ENCODE measurements at places on chromosomes 11 and 22. TPM values are rescaled to one million over a fixed set of nuclear protein-coding genes. Genes with fewer than 3 reads are reported as not detected.

DNA sequence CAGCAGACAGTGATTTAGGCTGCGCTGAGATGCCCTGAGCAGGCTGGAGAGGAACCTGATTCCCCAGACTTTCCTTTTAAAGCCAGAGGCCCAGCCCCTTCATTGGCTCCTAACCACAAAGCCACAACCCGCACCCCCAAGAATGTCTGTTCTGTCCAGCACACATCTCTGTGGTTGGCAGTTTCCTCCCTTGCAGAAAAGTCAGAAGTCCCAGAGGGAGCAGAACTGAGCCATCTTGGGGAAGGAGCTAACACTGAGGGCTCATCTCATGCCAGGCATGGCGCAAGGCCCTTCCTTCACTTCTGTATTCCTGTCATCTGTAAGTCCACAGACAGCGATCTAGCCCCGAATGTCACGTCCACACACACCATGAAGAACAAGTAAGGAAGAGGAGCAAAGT is 97.1 kb upstream of the SYT13 start:
- no peak for DNase-seq

GRCh38 chr22:37792494-37792893 is 15.2 kb upstream of the GCAT start:
- no peak for DNase-seq

GRCh38 chr22:36360871-36361383 is 26.8 kb downstream of the MYH9 start:
- no peak for DNase-seq

DNA sequence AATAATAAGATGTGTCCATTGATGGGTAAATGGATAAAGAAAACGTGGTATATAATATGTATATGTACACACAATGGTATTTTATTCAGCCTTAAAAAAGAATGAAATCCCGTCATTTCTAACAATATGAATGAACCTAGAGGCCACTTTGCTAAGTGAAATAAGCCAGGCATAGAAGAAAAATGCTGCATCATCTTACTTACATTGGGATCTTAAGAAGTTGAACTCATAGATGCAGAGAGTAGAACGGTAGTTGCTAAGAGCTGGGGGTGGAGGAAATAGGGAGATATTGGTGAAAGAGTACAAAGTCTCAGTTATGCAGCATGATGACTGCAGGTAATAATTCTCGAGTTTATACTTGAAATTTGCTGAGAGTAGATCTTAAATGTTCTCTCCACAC is 14.3 kb upstream of the SLC36A4 start:
- DNase-seq = no peak

DNA sequence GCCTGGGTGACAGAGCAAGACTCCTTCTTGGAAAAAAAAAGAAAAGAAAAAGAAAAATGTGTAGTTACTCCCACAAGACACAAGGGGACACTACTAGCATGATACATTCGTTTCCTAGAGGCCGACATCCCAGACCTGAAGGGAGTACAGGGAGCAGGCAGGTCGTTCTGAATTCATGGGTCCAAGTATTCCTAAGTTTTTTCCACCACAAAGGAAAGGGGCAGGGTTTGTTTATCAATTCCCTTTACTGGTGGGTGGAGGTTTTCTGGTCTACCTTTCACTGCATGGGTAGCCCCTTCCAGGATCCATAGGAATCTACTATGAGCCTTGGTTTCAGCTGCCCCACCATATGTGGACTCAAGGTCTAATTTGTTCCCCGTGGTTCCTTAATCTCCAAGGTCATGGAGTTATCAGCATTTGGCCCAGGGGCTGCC is 11.8 kb downstream of the TIGD3 start:
- no peak for DNase-seq

DNA sequence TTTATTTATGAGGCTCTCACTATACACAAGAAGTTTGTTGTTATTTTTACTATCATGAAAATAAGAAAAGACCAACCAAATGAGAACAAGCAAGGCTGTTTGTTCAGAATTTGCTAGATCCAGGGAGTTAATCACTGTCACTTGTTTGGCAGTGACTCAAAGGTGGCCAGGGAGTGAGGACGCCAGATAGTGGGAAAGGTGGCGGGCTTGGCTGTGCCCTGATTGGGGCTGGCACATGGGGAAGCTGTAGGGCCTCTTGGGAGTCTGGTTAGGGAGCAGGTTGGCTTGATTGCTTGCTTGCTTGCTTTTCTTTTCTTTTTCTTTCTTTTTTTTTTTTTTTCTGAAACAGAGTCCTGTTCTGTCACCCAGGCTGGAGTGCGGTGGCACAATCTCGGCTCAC is 53.1 kb upstream of the SLC22A12 start:
- DNase-seq = no peak

DNA sequence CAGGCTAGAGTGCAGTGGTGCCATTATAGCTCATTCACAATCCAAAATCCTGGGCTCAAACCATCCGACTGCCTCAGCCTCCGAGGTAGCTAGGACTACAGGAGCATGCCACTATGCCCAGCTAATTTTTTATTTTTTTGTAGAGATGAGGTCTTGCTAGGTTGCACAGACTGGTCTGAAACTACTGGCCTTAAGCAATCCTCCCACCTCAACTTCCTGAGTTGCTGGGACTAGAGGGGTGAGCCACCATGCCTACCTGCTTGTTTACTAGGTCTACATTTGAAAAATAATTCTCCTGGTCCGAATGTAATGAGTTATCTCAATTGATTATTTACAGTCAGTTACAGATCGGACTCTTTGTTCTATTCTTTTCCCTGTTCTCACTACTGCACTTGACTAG is 22.0 kb downstream of the TAF1D start:
- no peak for DNase-seq

DNA sequence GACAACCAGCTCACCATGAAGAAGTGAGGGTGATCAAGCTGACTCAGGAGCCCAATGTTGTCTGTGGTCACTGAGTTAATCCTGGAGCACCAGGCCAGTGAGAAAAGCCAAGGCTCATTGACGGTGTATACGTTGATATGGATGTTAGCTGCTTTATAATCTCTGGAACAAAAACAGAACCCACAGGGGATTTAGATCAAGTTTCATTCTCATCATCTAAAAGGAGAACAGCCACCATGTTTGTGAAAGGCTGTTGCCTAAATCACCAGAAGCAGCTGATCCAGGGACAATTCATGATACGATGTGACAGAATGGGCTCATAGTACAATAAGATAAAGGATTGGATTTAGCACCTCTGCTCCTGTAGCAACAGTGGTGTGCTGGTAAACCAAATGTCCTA is 68.5 kb downstream of the GDPD4 start:
- no peak for DNase-seq

GRCh38 chr11:71164186-71164585 is 88.2 kb downstream of the SHANK2 start:
- no peak for DNase-seq

DNA sequence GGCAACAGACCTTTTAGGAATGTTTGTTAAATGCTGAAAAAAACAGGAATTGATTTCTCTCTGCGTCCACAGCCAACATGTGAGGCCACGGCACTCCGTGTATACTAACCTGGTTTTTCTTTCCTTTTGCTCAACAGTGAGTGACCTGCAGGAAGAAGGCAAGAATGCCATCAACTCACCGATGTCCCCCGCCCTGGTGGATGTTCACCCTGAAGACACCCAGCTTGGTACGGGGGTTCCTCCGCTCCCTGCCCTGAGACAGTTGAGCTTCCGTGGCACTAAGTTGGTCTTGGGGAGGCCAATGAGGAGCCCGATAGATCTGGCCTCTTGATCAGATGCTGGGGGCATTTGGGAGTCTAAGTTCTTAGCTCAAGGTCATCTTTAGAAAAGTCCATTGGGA is 69.7 kb downstream of the PARVB start:
- DNase-seq = no peak

DNA sequence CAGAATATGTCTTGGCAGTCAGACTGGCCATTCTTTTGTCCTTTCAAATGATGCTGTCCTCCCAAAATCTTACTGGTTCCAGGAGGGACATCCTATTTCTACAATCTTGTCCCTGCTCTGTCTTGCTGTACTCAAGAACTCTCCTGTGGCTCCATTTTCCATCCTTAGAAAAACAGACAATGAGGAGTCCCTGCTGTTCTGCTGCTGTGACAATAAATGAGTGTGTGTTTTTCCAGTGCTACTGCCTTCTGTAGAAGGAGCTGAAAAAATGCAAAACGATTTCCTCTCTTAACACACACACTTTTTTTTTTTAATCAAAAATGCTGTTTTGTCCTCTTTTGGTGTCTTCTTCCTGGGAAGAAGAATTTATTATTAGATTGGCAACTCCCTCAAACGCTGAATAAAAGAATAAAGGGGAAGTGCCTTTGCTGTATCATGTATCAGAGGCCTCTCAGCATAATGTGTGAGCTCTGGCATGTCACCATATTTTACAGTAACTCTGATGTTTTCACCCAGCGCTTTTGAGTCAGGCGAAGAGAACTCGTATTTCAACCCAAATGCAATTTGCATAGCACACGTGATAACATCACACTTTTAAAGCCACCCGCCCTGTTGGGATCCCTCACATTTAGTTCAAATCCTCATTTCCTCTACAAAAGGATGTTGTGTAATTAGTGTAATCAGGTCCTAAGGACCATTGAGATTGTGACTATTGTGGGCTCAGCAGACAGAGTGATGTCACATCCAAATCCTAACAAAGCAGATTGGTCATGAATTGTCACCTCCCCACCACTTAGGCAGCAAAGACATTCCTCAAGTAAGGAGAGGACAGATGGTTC is 496.0 kb upstream of the LARGE1 start:
- DNase-seq = no peak

DNA sequence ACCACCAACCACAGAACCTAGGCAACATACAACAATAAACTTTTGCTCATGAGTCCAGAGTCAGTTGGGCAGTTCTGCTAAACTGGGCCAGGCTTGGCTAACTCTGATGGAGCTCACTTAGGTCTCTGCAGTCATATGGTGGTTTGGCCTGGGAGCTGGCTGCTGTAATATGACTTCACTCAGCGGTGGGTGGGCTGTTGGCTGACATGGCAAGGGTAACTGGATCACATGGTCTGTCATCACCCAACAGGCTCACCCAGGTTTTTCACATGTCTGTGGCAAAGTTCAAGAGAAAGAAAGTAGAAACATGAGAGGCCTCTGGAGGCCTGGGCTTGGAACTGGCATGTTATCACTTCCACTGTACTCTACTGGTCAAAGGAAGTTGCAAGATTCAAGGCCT is 43.2 kb upstream of the CLMP start:
- DNase-seq = no peak

GRCh38 chr11:110430267-110431050 is 711 bp downstream of the FDX1 start:
- DNase-seq = no peak

- no peak for DNase-seq
Observed at GRCh38 chr11:43486141-43486540, 127.4 kb downstream of the TTC17 start.

DNA sequence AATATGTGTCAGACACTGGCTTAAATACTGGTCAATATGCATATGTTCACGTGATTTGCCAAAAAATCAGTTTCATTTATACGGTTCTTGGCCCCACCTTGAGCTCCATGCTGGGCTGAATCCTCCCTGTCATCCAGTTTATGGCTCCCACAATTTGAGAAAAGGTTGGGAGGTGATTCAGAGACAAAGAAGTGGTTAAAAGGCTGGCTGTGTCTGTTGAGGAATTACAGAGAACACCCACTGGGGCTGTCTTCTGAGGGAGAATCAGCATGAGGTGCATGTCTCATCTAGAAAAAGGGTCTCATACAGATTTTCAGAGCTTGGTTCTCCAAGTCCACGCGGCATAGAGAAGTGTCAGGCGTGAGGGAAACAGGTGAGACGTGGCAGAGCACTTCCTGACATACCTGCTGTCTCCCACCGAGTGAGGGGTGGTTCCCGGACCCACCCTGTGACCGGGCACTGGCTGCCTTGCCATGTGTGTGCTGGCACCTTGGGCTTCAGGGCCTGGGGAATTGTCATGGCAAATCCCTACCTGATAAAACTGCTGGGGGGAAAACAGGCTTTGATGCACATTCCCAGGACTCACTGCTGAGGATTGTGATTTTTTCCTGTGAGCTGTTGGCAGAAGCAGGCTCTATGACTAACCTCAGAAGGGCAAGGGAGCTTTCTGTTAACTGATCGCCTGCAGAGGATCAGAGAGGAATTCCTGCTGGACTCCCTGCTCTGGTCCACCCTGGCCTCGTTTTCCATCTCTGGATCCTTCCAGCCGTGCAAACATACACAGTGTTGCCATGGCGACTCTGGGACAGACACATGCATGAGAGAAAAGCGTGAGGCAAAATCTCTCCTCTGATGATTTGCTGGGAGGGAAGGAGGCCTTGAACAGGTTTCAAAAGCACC is 223.6 kb downstream of the ADAMTS15 start:
- DNase-seq = no peak

DNA sequence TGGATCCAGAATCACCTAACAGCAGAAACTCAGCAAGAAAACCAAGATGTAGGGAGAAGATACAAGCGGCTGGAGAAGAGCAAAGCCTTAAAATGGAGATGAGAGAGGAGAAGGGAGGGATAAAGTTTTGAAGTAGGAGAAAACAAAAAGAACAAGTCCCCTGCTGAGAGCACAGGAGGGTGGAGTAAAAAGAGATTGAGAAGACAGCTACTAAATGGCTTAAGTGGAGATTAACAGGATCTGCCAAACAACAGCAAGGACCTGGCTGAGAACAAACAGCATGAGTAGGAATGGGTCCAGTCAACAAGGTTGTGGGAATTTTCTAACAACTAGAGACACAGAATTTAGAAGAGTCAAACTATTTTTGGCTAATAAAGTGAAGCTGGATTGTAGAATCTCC is 18.1 kb downstream of the BTG4 start:
- no peak for DNase-seq

DNA sequence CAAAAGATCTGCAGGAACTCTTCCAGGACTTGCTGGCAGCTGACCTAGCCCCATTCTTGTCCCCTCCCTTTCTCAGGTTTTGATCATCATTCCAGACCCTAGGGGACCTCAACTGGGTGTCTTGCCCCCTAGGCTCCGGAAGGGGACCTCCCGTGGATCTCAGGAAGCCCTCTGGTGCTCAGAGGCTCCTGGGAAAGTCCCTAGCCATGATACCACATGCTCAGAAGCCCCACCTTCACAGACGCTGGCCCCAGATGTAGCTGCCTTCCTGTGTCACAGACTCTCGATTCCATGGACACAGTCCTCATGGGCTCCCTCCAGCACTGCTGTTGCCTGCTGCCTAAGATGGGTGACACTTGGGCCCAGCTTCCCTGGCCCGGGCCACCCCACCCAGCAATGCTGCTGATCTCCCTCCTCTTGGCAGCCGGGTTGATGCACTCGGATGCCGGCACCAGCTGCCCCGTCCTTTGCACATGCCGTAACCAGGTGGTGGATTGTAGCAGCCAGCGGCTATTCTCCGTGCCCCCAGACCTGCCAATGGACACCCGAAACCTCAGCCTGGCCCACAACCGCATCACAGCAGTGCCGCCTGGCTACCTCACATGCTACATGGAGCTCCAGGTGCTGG is at the start of gene LRRC55:
Gene LRRC55, plus strand, starts transcription at position 276 of the 628 bp plus-strand sequence. Its CDS starts 70 bp downstream, at position 346.
- DNase-seq = no peak

ZP1 gene
- not detected for total RNA-seq

CWF19L2 gene
- 13.4 TPM for total RNA-seq

PTPRJ gene
- total RNA-seq = 21.6 TPM

OR5T1 gene
- not detected for total RNA-seq

MS4A12 gene
- not detected for total RNA-seq

AGBL2 gene
- total RNA-seq = 5.8 TPM

SHISAL1 gene
- total RNA-seq = 2.3 TPM

SLC2A11 gene
- total RNA-seq = 32.1 TPM

CDC42EP2 gene
- total RNA-seq = 12.9 TPM
